Renal cortical epithelial cell (primary cell): ENCODE measurements at places on chromosomes 2 and 18. TPM values are rescaled to one million over a fixed set of nuclear protein-coding genes. Genes with fewer than 3 reads are reported as not detected.

DNA sequence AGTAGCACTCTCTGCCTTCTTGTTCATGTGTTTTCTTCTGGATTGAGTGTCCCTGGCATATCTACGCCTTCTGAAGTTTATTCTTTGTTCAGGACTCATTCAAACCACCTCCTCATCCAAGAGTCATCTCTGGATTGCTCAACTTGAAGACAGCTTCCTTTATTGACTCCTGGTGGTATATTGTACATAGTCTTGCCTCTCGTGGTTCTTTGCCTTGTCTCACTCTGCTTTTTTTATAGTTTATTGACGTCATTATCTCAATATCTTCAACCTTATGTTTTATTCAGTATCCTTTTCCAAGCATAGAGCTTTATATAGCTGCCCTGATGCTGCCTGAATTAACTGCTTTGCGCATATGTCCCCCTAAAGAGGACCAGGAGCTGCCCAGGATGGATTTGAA is 161.7 kb downstream of the INSIG2 start:
- peak; percentile 33 for DNase-seq

GRCh38 chr2:98898423-98898841 is 37.6 kb downstream of the CRACDL start:
- DNase-seq: no peak

DNA sequence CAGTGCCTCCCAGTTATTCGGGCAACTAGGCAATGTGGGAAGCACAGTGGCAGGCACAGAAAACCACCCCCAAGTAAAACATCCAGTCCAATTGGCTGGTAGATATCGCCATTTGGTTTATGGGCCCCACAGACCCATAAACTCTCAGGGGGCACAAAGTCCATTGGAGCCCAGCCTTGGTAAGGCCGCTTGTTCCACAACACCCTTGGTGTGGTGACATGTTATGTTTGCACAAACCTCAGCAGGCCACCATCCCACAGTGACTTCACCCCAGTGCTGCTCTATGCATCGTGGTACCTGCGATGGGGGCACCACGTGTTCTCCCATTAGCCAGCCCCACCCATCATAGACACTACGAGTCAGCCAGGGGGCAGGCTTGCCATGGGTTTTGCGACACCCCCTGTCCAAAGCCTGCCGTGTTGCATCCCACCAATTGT is 18.5 kb downstream of the PHOSPHO2 start:
- no peak for DNase-seq

GRCh38 chr18:48706731-48707130 is 167.9 kb downstream of the CTIF start:
- no peak for DNase-seq

- DNase-seq: no peak
Measured at GRCh38 chr2:211390536-211391188, 834.3 kb downstream of the CPS1 start.

DNA sequence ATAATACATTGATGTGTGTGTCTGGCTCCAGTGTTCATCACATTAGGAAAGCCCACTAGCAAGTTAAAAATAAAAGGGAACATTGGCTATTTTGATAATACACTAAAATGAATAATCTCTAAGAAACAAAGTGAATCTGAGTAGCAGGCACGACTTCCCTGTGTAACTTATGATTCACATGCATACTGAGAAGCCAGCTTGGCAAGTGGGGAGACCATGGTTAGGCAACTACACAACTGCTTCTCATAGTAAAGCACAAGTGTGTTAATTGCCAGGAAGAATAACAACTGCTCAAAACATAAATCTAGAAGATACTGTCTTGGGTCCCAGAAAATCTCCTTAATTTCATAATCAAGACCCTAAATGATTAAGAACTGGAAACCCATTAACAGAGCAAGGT is 4.0 kb downstream of the MYO5B start:
- DNase-seq: peak; percentile 63

The SCN1A gene
- total RNA-seq: not detected in 2 replicates
